ENCODE measurements at places on chromosomes 3 and 15.

GRCh38 chr3:152199102-152199840 is 69.5 kb upstream of the MBNL1 start:
- DNase-seq, result no peak

- DNase-seq, result no peak
These were observed 18.0 kb downstream of the ISG20 start for GRCh38 chr15:88656760-88657221.

DNA sequence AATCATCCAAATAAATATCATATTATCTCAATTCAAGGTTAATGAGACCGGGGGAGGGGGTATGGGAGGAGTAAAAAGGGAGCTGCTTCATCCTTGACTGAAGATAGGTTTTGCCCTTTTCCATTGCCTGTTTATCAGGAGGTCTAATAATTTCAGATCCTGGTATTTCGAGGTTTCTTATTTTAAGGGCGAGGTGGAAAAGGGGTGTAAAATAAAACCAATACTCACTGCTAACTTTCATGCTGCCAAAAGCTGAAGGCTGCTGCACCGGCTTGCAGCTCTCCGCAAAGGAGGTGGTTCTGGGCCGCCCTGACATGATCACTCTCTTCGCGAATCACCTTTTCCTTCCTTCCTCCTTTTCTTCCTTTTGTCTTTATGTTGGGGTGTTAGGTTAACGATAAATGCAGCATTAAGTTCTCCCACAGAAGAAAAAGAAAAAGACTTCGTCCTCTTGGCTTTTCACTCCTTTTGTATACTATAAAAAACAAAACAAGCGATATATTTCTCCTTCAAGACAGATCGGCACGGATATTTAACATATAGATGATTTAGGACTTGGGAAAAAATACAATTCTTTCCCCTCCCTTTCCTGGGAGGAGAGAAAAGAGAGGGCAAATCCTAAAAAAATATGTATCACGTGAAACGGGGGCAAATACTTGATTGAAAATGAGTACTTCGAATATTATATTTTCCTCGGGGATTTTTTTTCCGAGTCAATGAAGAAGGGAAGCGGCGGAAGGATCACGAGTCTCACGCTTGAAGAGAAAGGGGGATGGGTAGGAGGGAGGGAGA is 932 bp downstream of the GSK3B start:
- DNase-seq, result no peak

DNA sequence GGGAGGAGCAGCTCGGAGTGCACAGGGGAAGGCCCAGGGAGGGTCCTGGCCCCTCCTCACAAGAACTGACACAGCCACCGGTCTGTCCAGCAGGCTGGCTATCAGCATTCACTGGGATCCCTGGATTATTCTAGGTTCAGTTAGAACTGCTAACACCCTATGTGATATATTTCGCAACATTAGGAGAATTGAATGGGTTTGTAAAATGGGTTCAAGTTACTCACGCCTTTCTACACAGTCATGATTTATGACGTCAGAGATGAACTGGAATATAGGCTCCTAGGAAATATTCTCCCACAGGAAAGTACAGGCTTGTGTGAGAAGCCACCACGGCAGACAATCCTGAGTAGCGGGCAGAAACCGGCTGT is 969 bp upstream of the BSN start:
- peak; percentile 15 for DNase-seq

DNA sequence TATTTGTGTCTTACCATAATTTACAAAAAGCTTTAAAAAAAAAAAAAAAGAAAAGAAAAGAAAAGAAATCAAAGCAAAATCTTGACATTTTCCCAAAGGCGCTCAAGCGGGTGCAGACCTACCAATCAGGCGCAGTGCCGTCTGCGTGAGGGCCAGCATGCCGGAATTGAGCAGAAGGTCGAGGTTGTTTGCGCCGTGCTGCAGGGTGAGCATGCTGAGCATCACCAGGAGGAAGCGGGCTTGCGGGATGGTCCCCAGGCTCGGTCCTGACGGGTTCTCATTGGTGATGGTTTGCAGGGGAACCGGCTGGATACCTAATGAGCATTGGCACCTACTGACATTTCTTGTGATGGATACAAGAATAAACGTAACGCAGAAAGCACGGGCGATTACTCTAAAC is 93.9 kb downstream of the HERC2 start:
- DNase-seq, result no peak

DNA sequence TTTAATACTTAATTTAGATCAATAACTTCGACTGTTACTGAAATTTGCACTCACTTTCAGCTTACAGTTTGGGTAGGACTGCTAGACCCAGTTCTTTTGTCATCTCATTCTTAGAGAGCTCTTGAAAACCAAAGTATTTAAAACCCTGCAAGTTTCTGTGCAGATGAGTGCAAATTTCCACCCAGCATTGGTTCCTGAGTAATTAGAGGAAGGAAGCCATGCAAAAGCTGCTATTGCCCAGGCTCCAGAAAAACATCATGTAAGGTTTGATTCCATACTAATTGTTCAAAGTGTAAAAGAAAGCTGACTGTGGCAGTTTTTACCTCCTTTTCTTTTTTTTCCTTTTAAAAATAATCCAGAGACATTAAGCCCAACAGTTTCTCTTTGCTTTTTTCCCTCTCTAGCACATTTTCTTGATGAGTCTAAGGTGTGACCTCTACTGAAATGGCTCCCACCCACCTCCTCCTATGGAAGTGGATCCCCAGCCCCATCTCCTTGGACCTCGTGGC is 30.3 kb downstream of the ABHD2 start:
- DNase-seq, result no peak

DNA sequence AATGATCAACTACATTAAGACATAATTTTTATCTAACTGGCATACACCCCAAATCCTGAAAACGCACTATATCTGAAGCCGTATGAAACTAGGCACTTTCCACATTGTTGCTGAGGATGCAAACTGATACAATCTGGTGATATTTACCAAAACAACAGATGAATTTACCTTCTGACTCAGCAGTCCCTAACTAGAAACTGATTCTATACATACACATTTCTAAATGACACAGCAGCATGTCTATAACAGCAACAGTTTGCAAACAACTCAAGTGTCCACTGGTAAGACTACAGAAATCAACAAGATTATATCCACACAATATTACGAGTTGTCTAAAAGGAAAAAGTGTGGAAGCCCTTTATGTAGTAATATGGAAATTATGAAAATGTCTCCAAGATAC is 22.9 kb downstream of the SECISBP2L start:
- DNase-seq, result no peak

GRCh38 chr15:73482166-73482565 is 39.2 kb downstream of the REC114 start:
- DNase-seq, result no peak

DNA sequence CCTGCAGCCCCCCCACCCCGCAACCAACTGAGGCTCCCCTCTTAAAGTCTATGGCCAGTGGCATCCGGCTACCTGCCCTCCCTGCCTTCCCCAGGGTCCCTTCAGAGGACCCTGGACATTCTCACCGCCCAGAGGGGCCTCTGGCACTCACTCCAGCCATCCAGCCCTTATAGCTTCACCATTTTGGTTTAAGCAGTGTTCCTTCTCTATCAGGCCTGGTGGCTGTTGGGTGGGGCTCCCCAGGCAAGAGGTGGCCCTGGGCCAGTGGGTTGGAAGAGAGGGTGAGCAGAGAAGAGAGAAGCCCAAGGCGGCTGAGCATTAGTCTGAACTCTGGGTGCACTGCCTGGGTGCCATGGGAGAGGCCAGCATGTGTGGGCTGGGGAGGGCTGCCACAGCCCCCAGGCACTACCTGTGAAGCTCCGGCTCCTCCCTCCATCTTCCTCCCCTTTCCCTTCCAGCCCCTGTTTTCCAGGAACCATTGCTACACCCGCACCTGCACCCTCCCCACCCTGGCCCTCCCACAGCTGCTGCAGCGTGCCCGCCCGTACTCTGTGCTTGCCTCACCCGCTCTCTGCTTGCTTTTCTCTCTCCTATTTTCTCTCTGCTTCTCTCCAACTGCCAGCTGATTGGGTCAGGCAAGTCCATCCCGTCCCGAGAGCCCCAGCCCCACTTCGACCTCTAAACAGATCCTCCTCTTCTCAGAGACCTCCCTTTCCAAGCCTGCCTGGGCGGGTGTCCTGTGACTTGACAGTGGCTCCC is 168.2 kb downstream of the TBC1D2B start:
- DNase-seq, result no peak

DNA sequence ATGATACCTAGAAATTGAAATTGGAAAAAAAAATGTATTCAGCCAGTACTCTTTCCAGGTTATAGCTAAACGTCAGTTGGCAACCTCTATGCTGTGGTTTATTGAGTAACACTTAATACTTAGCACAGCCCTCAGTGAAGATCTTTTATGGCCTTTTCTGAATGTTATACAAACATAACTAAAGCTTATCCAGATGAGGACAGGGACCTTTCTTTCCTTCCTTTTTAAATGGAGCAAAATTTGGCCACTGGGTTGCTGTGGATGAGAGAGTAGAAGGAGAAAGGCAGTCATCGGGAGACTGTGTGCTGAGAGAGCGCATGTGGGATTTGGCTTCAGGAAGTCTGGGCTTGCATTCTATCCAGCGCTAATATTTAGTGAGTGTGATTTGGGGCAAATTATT is 36.1 kb downstream of the IGF1R start:
- DNase-seq, result peak; percentile 66

DNA sequence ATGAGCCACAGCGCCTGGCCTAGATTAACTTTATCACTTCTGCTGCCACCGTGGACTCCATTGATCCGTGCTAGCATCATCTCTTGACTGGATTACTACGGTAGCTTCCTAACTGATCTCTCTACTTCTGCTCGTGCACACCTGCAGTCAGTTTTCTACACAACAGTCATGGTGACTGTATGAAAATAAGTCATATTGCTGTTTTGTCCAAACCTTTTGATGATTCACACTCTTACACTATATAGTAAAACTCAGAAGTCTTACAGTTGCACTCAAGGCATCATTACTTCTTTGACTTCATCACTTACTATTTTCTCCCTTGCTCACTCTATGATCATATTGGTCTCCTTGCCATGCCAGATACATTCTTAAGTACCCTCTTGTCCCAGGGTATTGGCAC is 10.1 kb downstream of the PDCD6IP start:
- DNase-seq, result no peak

DNA sequence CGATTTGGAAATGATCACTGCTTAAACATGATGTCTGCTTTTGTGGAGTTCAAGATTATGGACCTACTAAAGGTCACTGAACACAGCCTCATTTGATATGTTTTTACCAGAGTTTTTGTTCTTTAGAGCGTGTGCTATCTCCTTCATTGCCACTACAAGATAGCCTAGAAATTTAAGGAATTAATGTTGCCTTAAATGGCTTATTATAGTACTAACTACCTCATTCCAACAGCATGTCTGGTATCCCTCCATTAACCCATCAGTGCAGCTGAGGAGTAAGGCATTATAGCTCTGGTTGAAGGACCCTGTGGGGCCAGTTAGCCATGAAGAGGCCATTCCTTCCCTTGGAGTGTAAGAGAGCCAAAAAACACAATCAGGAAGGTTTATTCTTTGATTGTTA is 2.3 kb upstream of the FAM43A start:
- DNase-seq, result no peak

DNA sequence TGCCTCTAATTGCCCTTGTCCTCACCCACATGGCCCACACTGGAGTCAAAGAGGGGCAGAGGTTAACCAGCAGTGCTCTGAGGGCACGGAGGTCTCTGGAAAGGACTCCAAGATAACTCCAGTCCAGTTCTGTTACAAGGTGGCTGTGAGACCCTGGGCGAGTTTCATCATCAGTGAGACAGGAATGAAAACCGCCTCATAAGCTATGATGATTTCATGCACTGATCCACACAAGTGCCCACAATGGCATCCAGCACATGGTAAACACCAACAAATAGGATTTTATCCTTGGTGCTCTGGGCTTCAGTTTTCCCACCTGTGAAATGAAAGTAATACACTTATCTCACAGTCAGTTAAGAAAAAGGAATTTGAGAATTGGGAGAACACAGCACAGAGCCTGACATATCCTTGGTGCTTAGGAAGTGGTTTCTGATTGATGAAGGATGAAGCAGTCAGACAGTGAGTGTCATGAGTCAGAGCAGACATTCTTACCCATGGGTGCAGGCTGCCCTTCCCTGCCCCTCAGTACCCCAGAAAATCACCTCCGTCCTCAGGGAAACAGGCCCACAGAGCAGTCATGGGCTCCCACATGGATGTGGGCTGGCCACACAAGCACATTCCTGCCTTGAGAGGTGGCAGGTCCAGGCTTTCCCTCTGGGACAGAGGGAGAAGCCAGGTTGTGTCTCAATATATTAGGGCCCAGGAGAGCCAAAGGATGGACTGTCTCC is 48.4 kb downstream of the DAPK2 start:
- DNase-seq, result no peak

GRCh38 chr3:38543586-38543985 is 47.4 kb downstream of the EXOG start:
- no peak for DNase-seq

DNA sequence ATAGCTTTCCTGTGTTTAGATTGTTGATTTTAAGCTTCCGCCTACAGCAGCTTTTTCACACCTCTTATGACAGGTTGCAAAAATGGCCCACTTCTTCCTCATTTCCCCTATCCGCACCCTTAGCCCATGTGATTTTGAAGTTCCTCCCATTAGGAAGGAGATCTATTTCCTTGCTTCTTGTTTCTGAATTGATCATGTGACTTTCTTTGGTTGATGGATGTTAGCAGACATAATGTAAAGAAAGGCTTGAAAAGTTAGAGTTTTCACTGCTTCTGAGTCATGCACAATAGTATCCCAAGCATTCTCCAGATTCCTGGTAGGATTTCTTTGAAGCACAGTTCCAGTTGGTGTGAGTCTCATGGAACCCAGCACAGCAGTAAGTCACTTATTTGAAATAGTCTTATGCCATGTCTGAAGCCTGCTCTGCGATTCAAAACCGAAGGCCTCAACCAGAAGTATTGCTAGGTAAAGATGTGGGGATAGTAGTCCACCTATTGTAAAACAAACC is 76.6 kb downstream of the EDEM1 start:
- peak; percentile 23 for DNase-seq

DNA sequence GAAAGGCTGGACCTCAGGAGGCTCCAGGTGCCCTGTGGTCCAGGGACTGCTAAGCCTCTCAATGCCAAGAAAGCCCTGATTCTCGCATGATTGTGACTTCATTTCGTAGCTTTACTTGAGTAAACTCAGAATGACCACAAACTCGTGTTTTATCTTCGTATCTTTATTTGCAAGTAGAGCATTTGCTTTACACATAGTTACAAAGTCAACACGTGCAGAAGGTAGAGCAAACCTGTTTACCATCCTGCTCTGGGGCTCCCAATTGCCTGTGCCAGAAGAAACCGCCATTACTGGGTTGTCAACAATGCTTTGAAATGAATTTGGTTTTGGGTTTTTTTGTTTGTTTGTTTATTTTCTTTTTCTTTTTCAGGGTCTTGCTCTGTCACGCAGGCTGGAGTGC is 5.8 kb upstream of the MESP1 start:
- DNase-seq, result no peak

Measured in fibroblast of skin of left quadriceps (primary cell).